Temporal lobe (tissue), 4 donors: ENCODE measurements at places on chromosomes 2 and 18. TPM values are rescaled to one million over a fixed set of nuclear protein-coding genes. Genes with fewer than 3 reads are reported as not detected.

EML6 gene
- total RNA-seq: 3.4 TPM

TXNDC9 gene
- total RNA-seq: 36.9 TPM

GPR155 gene
- 15.2 TPM for total RNA-seq

TRAPPC12 gene
- 46.5 TPM for total RNA-seq

EPAS1 gene
- 13.5 TPM for total RNA-seq

COL5A2 gene
- total RNA-seq: 21.4 TPM

PMAIP1 gene
- 0.98 TPM for total RNA-seq

RPRM gene
- total RNA-seq: 101 TPM

SAG gene
- not detected for total RNA-seq

CHN1 gene
- total RNA-seq: 41.1 TPM
